AG04450 (cell line): ENCODE measurements at places on chromosomes 11 and 22.

GRCh38 chr11:35602160-35602793 lies 16.0 kb upstream of the FJX1 start:
- no peak for DNase-seq

GRCh38 chr11:129248618-129249017 lies 56.5 kb upstream of the ARHGAP32 start:
- DNase-seq, result peak; percentile 21

DNA sequence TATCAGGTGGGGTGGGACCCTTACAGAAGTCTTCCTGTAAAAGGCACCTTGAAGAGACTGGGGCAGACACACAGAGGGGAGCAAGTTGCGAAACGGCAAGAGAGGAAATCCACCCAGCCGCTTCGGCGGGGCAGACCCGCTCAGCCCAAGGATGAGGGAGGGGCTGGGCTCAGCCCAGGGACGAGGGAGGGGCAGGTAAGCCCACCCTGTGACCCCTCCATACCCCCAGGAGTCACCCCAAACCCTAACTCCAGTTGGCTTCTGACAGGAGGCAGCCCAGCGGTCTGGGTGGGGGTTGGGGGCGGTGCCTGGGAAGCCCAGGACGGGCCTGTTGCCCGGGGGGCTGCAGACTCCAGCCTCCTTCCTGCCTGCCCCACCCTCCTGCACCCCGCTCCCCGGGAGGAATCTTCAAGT lies 965 bp downstream of the OSBPL5 start:
- DNase-seq, result no peak

DNA sequence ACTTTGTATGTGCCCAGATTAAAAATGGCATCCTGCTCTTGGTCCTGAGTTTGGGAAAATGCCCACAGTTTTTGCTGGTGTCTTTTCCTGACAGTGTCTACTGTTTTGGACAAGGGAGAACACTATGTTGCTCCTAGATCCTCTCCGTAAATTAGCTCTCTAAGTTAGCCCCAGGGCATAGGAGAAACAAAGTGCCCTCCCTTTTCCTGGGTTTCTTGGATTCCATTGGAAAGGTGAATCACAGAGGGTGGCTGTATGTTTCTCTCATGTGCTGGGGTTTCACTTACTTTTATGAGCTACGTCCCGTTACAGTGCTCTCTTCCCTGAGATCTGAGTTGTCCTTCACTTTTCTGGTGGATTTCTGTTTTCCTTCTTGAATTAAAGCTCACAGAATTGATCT lies 782.8 kb downstream of the CNTN5 start:
- DNase-seq, result no peak

DNA sequence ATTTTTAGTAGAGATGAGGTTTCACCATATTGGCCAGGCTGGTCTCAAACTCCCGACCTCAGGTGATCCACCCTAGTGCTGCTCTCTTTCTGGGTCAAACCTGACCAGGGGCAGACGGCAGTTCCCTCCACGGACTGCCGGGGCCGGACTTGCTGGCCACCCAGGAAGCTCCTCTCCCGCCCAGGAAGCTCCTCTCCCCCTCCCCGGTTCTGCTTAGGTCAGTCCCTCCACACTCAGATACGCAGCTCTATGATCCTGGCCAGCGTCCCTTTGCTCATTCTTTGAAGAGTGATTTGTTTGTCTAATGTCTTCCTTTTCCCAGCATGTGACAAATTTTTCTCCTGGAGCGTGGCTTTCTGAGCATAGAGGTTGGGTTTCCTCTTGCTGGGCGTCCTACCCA lies 125.3 kb upstream of the B3GAT1 start:
- DNase-seq, result no peak

DNA sequence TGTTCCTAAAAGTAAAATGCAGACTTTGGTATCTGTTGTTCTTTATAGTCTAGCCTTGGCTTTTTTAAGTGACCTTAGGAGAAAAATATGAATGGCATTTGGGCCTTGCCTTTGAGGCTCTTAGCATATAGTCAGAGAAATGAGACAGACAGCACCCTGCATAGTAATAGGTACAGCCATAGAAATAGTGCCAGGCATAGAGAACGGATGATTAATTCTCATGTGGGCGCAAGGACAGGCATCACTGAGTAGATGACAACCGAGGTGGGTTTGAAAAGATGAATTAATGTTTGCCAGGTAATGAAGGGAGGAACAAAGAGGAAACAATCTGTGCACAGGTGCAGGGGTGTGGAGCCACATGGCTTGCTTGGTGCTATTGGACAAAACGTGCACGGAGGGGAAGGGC lies 90.5 kb downstream of the BMAL1 start:
- DNase-seq, result no peak

- DNase-seq, result no peak
Observed at GRCh38 chr22:35488513-35488912, 52.1 kb upstream of the RASD2 start.

GRCh38 chr22:23119494-23120414 lies 22.0 kb downstream of the RSPH14 start:
- no peak for DNase-seq

DNA sequence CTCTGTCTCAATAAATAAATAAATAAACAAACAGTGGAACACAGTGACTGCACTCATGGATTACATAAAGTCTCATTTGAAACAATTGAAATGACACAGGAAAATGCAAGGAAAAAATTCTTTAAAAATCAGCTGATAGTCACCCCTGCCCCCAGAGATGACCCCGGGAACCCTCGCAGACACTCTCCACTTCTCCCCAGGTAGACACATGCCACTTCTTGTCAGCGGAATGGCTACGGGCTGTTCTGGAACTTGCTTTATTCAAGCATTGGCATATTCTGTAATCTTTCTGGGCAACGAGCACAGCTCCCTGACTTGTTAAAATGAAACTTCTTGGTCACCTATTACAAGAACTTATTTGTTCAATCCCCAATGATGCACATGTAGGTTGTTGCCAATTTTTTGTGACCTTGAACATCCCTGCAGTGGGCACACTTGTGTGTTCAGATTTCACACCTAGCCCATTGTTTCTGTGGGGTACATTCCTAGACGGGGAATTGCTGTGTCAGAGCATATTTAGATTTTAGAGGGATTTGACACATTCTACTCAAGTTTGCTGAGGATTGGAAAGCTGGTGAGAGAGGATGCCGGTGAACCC lies 32.8 kb downstream of the MYEOV start:
- no peak for DNase-seq

DNA sequence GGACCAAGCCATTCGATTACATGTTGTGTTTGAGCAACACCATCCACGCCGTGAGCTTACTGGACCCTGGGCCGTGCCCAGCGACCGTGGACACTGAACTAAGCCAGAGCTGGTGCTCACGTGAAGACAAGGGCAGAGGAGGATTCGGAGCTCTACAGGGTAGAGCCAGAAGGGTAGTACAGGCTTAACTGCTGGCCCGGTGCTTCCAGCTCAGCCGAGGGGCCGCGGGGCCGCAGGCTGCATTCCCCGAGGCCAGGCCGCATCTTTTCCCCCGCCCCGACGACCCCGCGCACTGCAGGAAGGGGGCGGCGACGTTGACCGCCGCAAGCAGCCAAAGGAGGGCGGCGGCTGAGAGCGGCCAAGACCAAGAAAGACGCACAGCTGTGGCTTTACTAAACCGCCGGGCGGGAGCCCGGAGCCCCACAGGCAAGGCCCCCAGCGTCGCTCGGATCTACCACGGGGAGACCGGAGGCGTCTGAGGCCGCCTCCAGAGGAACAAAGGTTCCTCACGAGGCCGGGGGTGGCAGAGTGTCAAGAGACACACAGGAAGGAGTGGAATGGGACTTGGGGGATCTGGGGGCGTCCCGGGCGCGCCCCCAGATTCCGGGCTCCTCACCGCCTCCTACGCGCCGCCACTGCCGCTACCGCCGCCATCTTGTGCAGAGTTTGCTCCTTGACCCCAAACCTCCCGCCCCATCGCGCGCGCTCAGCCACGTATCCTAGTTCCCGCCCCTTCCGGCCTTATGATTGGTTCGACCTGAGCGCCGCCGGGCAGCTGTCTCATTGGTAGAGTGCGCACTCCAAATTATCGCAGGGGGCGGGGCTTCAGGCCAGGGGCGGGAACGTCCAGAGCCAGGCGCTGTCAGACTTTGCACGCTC lies at the start of gene GANAB:
GANAB (minus strand) TSS at position 668 of the 879 bp plus-strand sequence; CDS start at position 654, 14 bp downstream.
- peak; percentile 93 for DNase-seq

DNA sequence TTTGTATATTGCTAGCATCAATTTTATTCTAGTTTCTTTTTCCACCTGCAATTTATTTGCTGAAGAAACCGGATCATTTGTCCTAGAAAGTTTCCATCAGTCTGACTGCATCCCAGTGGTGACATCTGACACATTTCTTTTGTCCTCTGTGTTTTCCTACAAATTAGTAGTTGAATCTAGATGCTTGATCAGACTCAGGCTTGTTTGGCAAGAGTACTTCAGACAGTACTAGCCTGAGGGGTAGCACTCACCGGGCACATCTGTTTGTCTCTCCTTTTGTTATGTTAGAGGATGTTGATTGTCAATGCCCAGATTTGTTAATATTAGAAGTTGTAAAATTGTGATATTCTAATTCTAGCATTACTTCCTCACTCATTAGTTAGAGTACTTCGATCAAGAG lies 204.8 kb downstream of the SWAP70 start:
- DNase-seq, result no peak

DNA sequence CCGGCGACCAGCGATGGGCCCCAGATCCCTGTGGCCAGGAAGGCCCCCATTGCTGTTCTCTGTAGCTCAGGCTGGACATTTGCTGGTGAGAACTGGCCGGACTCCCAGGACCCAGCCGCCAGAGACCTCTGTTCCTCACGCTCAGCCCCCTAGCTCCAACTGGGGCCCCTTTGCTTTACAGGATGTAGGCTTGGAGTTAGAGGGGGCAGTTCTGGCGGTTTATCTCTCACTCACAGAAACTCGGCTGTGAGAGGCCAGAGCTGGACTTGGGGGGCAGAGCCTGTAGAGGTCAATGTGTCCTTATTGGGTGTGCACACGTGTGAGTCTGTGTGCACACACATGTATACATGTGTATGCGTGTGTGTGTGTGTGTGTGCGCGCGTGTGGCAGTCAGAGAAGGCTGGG lies 502 bp downstream of the SMIM38 start:
- DNase-seq, result no peak

- peak; percentile 83 for DNase-seq
Observed at GRCh38 chr22:44309137-44309536, 3.6 kb downstream of the SHISAL1 start.

- no peak for DNase-seq
Observed at GRCh38 chr11:108534274-108534882, 36.2 kb upstream of the POGLUT3 start.

- peak; percentile 37 for DNase-seq
Observed at GRCh38 chr11:63767565-63768236, 874 bp downstream of the ZFTA start.

DNA sequence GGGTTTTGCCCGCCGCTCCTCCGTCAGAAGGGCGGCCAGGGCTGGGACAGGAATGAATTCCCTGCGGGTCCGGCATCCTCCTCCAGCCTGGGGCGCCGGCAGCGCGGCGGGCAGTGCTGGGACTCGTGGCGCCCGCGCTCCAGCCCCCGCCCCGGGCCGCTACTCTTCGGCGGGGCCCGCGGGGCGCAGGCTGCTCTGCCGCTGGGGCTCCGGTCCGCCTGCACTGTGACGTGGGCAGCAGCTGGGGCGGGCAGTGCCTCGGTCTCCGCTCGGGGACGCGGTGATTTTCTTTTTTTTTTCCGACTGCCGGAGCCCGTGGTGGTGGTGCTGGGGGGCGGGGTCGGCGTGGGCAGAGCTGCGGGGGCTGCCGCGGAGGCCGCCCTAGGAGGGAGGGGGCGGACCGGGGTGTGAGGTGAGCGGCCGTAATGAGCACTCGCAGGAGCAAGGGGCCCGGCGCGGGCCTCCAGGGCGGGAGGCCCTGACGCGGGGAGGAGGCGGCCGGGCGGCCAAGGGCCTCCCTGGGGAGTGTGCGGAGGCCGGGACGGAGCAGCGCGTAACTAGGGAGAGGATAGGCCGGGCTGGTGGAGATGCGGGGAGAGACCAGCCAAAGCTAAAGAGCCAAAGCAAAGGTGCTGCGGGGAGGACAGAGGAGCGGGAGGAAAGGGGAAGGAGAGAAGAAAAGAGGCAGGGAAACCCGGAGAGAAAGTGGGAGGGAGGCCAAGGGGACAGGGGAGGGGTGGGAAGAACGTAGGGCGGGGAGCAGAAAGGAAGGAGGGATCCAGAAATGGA lies 73.3 kb upstream of the ZBED5 start:
- DNase-seq, result peak; percentile 49

DNA sequence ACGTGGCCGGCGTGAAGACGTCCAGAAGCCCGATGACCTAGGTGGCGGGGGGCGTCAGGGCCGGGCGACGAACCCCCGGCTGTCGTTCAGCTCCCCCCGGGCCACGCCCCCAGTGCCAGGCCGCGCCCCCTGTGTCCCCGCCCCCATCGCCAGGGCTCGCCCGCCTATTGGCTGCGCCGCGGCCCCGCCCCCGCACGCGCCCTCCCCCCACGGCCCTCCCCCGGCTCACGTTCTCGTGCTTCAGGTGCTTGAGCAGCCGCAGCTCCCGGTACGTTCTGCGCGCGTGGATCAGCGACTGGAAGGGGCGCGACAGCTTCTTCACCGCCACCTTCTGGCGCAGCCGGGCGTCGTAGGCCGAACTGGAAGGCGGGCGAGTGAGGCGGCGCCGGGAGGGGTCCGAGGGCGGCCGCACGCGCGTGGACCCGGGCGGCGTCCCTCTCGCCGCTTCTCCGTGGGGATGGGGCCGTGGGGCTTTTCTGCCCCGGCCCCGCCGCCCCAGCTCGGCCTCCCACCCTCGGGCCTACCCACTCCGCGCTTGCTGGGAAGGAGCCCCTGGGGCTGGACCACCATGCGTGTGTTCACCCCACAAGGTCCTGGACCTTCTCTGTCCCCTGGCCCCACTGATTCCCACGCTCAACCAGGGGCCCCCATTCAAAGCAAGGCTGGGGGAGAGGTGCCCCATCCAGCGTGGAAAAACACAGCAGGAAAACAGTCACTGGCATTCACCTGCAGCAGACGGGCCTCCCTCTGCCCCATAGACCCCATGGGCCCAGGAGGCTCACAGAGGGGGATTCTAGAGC lies 2.4 kb downstream of the MAPK11 start:
- DNase-seq, result no peak

DNA sequence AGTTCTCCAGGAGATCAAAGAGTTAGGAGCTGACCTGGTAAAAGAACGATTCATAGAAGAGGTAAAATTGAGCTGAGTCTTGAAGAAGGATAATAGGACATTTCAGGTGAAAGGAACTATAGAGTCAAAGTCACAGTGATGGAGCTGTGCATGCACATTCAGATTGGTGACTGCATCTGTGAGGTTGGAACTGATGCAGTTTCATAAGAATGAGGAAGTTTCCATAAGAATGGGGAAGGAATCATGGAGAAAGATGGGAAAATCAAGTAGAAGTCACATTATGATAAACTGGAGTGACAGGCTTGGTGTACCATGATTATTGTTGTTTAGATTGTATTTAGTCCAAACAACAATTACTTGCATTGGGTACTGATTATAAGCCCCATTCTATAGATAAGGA lies 232.2 kb downstream of the FAM76B start:
- DNase-seq, result no peak

DNA sequence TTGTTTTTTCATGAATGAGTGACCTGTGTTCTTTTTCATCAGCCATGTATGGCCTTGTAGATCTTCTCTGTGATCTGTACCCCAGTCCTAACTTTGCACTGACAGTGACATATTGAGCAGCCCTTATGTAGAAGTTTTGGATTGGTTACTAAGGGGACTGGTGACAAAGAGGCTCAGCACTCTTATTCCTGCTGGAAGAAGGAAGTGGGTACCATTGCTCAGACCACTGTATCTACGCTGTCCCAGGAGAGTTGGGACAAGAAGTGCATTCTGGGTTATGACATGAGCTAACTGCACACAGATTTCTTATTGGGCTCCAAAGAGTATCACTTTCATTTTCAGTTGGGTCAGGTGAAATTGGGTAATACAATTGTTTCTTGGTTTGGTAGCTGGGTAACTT lies 107.8 kb upstream of the RASSF10 start:
- DNase-seq, result no peak
